RCC 7860 (cell line): ENCODE measurements at places on chromosomes 13 and 19.

- DNase-seq: peak; percentile 60
Observed at GRCh38 chr19:3986260-3987041, 1.2 kb upstream of the EEF2 start.

- DNase-seq: no peak
Observed at GRCh38 chr13:41590643-41591042, 133.3 kb downstream of the RGCC start.

DNA sequence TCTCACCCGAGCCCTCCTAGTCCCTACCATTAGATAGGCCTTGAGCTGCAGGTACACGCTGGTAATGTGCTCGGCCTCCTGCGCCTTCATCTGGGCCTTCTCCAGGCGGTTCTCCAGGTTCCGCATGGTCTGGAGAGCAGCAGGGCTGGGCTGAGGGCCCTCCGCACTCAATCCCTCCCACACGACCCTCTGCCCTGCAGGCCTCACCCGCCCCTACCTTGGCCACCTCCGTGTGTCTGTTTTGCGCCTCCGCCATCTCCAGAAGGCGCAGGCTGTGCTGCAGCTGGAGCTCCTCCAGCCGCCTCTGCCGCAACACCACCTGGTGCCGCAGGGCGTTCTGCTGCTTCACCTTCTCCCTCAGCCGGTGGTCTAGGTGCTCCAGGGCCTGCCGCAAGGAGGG lies 7.5 kb upstream of the RGL3 start:
- DNase-seq: no peak

- no peak for DNase-seq
Observed at GRCh38 chr13:37132211-37132610, 26.7 kb upstream of the CSNK1A1L start.

GRCh38 chr13:99585609-99586008 lies 84.3 kb downstream of the TM9SF2 start:
- DNase-seq: no peak
